Germinal center (tissue), 1 donor: ENCODE measurements at places on chromosomes 7 and 10.

DNA sequence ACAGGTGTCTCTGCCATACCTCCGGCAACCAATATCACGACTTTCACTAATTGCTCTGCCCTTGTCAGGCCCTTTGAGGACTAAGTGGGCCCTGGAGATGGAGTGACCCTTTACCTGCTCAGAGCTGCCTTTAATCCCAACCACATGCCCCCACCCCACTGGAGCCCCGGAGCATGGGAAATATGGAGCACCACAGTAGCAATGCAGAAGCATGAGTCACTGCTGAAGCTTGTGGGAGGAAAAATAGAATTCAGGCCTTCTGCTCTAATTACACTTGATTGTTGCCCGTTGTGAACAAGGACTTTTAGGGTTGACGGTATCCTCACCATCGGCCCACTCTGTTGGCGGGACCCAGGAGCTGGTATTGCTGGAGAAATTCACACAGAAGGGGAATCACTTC is 52.5 kb upstream of the FRMD4A start:
- DNase-seq, result no peak

DNA sequence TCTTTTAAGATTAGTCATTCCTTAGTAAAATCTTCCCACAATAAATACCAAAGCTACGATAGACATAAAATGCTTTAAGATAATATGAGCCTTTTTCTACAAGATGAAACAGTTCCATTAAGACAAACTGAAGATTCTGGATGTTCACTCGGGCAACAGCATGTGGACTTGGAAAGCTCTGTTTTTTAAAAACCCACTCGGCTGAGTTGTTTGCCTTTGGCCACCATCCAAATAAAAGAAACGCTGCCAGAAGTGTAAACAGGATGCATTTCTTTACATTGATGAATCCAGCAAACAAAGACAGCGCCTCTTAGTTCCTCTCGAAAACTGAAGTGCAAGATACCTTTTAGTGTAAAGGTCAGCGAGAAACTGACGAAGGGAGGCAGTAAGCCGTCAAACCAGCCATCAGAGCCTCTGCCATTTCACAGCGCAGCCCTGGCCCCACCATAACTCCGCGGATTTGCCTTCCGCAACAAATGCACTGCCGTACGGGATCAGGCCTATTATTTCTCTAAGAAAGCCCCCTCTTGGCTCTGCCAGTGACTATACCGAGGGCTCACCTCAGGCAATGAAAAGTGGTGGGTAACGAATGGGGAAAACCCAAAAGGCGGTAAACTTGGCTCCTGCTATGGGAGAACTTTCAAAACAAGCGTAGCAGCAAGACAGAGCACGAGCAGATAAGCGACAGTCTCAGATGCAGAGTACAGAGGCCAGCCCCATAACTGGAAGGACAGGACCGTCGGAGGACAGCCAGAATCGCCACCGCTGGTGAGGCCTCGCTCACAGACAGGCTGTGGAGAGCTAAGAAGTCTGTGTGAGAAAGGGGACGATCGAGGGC is 41.4 kb downstream of the GNA12 start:
- DNase-seq, result no peak

DNA sequence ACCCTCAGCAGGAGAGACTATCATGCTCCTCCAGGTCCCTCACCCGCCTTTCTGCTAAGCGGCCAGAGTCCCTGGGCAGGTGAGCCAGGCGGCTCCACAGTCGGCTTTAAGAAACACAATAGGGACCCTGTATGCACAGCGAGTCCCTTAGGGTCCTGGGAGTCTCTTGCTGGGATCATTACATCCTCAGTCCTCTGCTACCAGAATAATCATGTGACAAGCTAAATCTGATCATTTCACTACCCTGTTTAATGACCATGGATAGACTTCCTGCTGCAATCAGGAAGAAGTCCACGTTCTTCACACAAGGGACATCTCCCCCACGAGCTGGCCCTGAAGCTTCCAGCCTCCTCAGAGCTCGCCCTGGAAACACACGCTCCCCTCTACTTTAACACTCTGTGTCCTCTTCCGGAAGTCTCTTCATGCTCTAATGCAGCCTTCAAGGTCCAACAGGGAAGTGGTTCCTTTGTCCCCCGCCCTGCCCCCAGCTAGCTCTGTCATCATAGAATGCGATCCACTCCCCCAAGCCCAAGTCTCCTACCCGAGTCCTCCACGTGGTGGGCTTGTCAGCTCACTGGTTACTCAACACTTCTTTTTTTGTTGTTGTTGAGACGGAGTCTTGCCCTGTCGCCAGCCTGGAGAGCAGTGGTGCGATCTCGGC is 101.5 kb downstream of the RNF216 start:
- DNase-seq, result peak; percentile 76

DNA sequence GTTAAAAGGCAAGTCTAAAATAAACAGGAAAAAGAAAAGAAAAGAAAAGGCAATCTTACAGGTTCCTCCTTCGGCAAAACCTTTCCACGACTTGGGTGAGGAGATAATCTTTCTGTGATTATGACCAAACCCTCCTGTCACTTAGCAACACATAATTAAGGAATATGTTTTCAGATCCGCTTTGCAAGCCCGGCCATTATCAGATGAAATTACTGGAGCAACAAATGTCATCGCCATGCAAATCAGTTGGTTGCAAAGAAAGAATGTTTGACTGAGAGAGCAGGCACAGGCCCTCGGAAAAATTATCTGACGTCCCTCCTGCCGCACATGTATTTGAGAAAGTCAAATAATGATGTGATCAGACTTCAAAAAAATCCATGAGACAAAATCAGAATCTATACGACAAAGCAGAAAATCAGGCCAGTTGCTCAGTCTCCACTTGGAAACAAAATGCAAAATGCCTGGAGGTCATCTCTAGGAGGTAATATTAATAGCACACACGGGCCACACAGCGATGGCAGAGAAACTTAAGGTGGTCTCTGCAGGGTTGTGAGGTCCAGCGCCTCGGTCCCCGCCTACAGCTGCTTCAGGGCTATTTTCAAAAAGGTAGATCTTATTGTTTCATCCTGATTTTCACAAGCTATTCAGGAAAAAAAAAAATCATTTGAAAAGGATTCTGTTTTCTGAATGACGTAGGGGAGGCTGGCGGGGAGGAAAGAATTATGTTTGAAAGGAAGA is 82.7 kb downstream of the ZRANB1 start:
- DNase-seq, result peak; percentile 51

- no peak for DNase-seq
These were observed 413.6 kb upstream of the PCDH15 start for GRCh38 chr10:55214608-55215007.

GRCh38 chr10:46536781-46537180 is 19.7 kb downstream of the GPRIN2 start:
- DNase-seq, result no peak

GRCh38 chr7:135519233-135519688 is 9.4 kb upstream of the CNOT4 start:
- no peak for DNase-seq

DNA sequence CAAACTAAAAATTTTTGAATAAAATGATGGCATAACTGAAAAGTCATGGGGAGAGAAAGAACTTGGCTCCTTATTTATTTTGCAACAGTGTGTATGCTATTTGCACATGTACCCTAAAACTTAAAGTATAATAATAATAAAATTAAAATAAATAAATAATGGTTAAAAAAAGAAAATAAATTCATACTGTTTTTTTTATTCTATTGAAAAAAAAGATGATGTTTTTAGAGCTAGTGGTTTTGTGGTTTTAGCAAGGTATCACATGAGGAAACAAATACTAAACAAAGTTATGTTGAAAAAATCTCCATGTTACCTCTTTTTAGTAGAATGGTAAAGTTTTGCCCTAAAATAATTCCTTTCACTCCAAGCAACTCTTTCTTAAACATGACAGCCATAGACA is 26.2 kb downstream of the TMEM168 start:
- DNase-seq, result no peak

DNA sequence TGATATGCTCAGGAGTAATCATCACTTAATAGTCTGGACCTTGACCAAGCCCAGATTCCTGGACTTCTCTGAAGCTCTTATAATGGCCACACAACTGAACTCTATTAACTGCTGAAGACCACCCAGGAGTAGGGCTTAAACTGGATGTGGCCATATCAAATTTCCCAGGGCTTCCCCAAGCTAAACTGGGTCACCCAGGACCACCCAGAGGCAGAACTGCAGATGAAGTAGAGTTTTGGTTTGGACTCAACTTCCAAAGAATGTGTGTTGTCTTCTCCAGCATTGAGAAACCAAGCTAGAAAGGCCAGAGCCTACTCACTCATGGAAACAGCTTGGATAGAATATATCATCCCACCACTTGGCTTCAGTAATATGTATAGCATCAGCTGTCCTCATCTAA is 358.2 kb upstream of the MEOX2 start:
- DNase-seq, result no peak

DNA sequence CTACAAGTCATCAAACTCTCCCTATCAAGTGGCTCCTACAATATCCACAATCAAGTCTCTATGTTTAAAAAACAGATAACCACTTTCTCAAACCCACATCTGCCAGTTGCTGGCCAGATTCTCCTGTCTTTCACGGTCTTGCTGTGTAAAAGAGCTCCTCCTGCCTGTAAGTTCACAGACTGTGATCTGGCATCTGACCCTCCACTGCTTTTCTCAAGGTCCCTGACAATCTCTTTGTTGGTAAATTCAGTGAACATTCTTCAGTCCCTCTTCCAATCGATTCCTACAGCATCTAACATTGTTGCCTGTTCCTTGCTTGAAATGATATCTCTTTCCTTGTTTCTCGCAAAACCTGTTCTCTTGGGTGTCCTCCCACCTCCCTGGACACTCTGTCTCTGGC is 18.5 kb upstream of the LMOD2 start:
- no peak for DNase-seq

- no peak for DNase-seq
These were observed 15.0 kb downstream of the GARIN1A start for GRCh38 chr7:128687131-128687530.

DNA sequence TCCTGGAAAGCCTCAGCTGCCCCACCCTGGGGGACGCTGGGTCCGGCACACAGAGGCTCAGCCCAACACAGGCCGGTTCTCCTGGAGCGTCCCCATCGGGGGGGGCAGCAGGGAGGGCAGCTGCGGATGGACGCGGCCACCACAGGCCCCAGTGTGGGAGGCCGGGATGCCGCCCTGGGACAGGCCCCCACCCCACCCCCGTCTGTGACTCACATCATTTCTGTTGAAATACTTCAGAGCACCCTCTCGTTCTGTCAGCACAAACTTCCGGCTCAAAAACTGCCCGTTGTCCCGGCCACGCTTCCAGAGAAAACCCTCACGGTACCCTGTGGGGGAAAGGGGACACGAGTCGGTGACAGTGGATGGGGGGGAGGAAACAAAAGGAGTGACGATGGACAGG is 28.5 kb downstream of the GET4 start:
- no peak for DNase-seq

DNA sequence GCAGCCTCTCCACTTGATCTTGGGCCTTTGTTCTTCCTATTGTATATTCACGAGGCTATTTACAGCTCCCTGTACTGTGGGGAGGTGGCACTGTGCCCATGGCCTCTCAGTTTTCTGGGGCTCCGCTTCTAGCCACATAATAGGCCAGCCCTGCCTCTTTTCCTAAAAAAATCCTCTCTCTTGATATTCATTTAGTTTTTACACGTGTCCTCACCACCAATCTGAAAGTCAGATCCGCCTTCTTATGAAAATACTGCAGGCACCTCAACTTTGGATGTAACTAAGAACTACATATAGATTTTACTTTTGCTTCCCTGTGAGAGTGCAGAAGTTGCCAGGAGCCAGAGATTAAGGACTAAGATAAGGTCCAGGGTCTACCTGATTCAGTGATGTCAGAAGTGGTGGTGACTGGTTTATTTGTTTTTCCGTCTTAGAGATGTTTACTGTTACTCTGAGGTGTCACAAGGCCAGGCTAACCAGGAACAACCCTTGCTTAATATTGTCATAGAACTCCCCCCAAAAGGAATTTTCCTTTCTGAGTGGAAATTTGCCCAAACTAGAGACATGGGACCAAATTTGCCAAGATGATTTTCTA is 7.8 kb downstream of the BAMBI start:
- DNase-seq, result no peak

GRCh38 chr7:138872576-138872975 is 74.6 kb upstream of the ATP6V0A4 start:
- no peak for DNase-seq

DNA sequence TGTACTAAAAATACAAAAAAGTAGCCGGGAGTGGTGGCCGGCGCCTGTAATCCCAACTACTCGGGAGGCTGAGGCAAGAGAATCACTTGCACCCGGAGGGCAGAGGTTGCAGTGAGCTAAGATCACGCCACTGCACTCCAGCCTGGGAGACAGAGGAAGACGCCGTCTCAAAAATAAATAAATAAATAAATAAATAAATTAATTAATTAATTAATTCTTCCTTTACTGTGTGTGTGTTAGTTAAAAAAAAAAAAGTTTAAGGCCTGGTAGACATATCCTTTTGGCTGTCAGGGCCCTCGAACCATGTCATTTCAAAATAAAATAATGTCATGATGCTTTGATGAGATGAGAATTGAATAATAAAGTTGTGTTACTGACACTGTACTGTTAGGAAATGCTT is 81.3 kb downstream of the ZNF467 start:
- no peak for DNase-seq

GRCh38 chr10:128927497-128928161 is 539.4 kb upstream of the MGMT start:
- no peak for DNase-seq

GRCh38 chr10:46220187-46220586 is 66.6 kb upstream of the ANTXRL start:
- DNase-seq, result no peak

DNA sequence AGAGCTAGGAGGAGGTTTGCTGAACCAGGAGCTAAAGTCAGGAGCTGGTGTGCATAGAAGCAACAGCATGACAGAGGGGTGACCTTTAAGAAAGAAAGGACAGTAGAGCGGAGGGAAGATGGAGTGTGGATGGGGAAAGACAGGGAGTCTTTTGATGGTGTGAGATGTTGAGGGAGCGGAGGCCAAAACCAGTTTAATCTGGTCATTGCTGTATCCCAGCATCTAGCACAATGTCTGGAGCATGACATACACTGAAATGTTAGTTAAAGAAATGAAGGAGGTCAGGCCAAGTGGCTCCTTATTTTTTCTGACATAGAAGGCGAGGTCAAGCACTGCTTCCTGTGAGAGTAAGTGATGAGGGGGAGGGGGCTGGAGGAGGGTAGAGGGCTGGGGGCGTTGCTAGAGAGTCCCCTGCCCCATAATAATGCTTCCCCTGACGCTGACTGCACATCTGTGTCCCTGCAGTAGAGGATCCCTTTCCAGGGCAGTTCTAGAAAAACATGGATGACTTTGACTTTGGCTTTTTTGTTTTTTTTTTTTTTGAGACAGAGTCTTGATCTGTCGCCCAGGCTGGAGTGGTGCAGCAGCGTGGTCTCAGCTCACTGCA is 70.2 kb downstream of the ZNF467 start:
- no peak for DNase-seq

DNA sequence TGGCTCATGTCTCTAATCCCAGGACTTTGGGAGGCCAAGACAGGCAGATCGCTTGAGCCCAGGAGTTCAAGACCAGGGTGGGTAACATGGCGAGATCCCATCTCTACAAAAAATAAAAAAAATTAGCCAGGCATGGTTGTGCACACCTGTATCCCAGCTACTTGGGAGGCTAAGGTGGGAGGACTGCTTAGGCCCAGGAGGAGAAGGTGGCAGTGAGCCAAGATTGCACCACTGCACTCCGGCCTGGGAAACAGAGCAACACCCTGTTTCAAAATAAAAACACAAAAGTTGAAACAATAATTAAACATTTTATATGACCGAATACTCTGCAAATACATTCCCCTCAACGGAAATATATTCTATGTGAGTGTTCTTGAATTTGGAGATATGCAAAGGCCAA is 40.3 kb downstream of the JMJD1C start:
- DNase-seq, result no peak

GRCh38 chr10:114685456-114685855 is 27.4 kb upstream of the ABLIM1 start:
- DNase-seq, result no peak
